HepG2 (cell line): ENCODE measurements at places on chromosomes 3 and 15. TPM values are rescaled to one million over a fixed set of nuclear protein-coding genes. Genes with fewer than 3 reads are reported as not detected.

DNA sequence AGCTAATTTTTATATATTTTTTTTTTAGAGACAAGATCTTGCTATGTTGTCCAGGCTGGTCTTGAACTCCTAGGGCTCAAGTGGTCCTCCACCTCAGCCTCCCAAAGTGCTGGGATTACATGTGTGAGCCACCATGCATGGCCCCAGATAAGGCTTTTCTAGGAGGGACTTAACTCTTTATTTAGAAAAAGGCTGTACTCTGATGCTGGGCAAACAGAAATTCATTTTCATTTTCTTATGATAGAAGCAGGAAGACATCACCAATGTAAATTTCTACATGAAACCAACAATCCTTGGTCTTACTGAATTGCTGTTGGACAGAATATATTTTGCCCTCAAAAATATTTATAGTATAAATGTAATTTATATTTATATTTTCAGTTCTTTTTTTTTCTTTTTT lies 9.6 kb downstream of the NIPA1 start:
- H3K27me3 ChIP-seq, result no peaks in the 10 kb centered on the region
- no peak for DNase-seq
- H3K4me1 ChIP-seq, result no peaks in the 10 kb centered on the region
- H3K27ac ChIP-seq, result no peak overlapping the region
- H3K4me3 ChIP-seq, result no peak overlapping the region
- H3K36me3 ChIP-seq, result no peaks in the 10 kb centered on the region

- no peak overlapping the region for H3K4me3 ChIP-seq
- no peaks in the 10 kb centered on the region for H3K36me3 ChIP-seq
- H3K27me3 ChIP-seq, result no peaks in the 10 kb centered on the region; the same call in 1 of the 2 replicates
- H3K27ac ChIP-seq, result peak overlapping the region; percentile 31
These were observed 29.9 kb downstream of the SLC28A1 start for GRCh38 chr15:84914351-84914750.

DNA sequence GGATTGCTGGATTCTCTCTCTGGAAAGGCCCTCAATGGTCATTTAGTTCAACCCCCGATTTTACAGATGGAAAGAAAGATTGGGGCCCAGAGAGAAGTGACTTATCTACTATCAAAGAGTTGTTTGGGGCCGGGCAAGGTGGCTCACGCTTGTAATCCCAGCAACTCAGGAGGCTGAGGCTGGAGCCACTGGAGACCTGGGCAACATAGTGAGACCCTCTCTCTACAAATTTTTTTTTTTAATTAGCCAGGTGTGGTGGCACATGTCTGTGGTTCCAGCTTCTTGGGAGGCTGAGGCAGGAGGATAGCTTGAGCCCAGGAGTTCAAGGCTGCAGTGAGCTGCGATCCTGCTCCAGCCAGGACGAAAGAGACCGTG lies 5.2 kb upstream of the USP3 start:
- H3K4me1 ChIP-seq, result peaks cover 68% of the 10 kb centered on the region
- H3K27ac ChIP-seq, result no peak overlapping the region
- H3K27me3 ChIP-seq, result peaks cover 3% of the 10 kb centered on the region; the same call in 1 of the 3 replicates
- no peaks in the 10 kb centered on the region for H3K36me3 ChIP-seq
- H3K4me3 ChIP-seq, result no peak overlapping the region
- DNase-seq, result no peak

Gene IDH2
- 120 and 121 TPM in 2 replicates for total RNA-seq

DNA sequence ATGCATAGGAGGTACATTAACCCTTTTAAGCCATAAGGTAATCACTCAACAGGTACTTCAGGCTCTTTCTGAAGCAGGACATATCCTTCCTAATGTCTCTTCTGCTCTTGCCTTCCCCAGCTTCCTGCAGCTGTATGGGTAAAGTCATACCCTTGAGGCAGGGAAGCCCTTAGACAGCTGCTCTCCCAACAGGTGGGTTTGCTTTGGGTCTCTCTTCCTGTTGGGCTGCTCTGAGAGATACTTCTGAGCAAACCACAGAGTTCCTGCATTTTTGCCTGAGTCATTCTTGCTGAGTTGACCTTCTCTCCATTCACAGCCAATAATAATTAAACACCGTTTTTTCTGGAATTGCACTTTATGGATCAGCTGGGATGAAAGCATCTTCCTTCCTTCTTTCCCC lies 2.0 kb upstream of the TRAT1 start:
- DNase-seq, result no peak
- no peaks in the 10 kb centered on the region for H3K27me3 ChIP-seq
- no peaks in the 10 kb centered on the region for H3K36me3 ChIP-seq
- no peak overlapping the region for H3K27ac ChIP-seq
- H3K4me3 ChIP-seq, result no peak overlapping the region

Gene NANOGP8
- 0.25 and 0.27 TPM in 2 replicates for total RNA-seq

DNA sequence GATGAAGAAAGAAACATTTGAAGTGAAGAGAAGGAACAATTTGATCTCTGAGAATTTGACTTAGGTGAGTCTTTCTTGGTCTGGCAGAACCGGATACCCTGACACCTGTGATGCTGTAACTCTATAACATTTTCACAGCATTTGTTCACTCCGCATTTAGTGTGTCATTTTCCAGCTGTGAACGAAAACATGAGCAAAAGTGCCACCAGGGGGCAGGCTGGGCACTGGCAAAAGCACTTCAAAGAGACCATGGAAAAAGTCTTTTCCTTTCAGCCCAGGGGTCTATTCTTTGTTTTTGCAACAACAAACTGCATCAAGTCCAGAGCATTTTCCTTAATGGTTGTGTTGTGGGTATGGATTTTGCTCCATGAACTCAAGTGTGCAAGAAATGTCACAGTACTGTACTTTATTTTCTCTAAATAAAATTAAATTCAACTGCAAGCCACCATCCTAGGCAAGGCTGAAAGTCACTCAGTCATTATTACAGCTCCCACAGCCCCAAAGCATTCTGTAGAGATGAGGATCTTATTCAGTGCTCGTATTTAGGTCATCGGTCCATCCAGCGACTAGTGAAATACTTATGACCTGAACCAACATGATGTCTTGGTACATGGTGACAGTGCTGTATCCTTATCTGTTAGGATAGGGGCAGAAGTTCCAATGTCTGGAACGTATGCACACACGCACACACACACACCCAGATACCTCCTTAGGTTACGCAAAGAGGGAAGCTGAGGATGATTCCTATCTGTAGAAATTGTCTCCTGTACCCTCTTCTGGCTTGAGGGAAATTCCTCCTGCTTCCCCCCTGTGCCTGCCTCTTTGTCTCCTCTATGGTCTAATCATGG lies 125.5 kb downstream of the GADL1 start:
- no peaks in the 10 kb centered on the region for H3K36me3 ChIP-seq
- H3K27me3 ChIP-seq, result peaks cover 9% of the 10 kb centered on the region; the same call in 1 of the 3 replicates
- H3K4me3 ChIP-seq, result no peak overlapping the region
- H3K27ac ChIP-seq, result no peak overlapping the region
- H3K4me1 ChIP-seq, result peaks cover 11% of the 10 kb centered on the region
- DNase-seq, result peak; percentile 45

Gene CLDN1
- 28.4 and 42.7 TPM in 2 replicates for total RNA-seq

- H3K27ac ChIP-seq, result peak overlapping the region; percentile 94
- peak; percentile 97 for DNase-seq
- no peaks in the 10 kb centered on the region for H3K36me3 ChIP-seq
- H3K4me1 ChIP-seq, result peaks cover 84% of the 10 kb centered on the region
- peak overlapping the region; percentile 36; the same call in 1 of the 2 replicates for H3K4me3 ChIP-seq
- H3K27me3 ChIP-seq, result no peaks in the 10 kb centered on the region
These were observed 23.9 kb upstream of the TM4SF1 start for GRCh38 chr3:149401212-149401925.

- peaks cover 10% of the 10 kb centered on the region for H3K4me1 ChIP-seq
- DNase-seq, result no peak
- H3K27me3 ChIP-seq, result no peaks in the 10 kb centered on the region
- H3K4me3 ChIP-seq, result no peak overlapping the region
- peaks cover 2% of the 10 kb centered on the region for H3K36me3 ChIP-seq
These were observed 242.9 kb upstream of the BHLHE40 start for GRCh38 chr3:4736284-4736861.

DNA sequence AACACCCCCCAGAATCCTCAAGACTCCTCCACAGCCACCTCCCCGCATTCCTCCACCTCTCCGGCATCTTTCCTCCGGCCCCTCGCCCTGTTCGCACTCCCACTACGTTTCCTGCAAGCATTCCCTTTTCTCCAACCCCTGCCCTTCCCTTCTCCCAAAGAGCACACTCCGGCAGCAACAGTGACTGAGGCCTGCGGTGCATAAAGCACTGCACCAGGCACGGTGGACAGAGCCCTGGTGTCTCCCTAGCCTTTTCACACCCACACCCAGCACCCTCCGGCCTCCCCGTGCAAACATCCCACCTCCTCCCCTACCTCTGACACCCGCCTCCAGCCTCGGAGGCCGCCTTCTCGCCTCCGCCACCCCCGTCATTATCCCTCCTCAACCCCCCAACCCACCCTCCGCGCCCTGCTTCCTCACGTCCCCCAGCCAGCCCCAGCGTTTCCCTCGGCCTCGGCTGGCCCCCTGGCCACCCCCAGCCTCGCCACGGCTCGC lies 577 bp downstream of the ZNF148 start:
- H3K4me3 ChIP-seq, result peak overlapping the region; percentile 88
- peak overlapping the region; percentile 97 for H3K27ac ChIP-seq
- DNase-seq, result peak; percentile 43
- H3K27me3 ChIP-seq, result peaks cover 5% of the 10 kb centered on the region; the same call in 1 of the 3 replicates
- peaks cover 63% of the 10 kb centered on the region for H3K4me1 ChIP-seq

DNA sequence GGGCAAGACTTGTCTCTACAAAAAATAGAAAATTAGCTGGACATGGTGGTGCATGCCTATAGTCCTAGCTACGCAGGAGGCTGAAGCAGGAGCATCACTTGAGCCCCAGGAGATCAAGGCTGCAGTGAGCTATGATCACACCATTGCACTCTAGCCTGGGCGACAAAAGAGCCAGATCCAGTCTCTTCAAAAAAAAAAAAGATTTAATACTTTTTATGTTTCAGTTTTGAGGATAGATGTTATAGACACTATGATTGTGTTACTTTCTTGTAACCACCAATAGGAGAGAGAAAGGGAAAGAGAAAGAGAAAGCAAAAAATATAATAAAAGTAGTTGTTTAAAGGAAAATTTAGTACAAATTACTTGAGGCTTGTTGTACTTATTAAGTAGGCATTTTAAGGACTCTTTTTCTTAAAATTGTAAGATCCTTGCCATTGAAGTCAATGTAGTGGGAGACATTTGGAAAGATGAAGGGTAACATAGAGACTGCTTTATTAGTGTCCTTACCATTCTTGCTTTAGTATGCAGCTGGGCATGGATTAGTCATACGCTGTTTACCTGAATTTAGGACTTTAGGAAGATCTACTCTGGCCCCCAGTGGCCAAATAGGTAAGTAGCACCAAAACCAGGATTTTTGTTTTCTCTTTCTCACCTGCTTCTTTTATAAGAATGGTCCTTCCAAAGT lies 35.1 kb upstream of the ZDHHC23 start:
- H3K27me3 ChIP-seq, result 0 out of 3 replicates have a peak, but pooled peaks cover 8% of the 10 kb centered on the region
- H3K36me3 ChIP-seq, result no peaks in the 10 kb centered on the region
- DNase-seq, result peak; percentile 69
- no peak overlapping the region for H3K27ac ChIP-seq
- H3K4me3 ChIP-seq, result no peak overlapping the region

DNA sequence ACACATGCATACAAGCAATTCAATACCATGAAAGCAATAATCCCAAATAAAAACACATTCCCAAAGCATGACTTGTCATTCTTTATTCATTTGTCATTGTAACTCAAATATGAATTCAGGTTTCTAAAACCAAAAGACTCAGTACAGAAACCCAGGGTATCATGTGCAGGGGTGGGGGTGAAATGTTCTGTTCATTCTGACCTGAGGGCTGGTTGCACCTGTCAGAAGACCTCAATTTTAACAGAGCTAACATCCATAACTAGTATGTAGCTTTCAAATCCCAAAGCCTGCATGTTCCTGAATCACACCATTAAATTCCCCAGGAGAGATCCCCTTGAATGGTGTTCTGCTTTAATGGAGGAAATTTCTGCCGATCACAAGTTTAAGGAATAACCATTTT lies 738.7 kb downstream of the MCTP2 start:
- no peak for DNase-seq
- no peak overlapping the region for H3K4me3 ChIP-seq
- no peaks in the 10 kb centered on the region for H3K4me1 ChIP-seq

GRCh38 chr15:77546050-77546501 lies 86.6 kb downstream of the LINGO1 start:
- H3K4me3 ChIP-seq, result no peak overlapping the region
- DNase-seq, result no peak
- no peak overlapping the region for H3K27ac ChIP-seq
- H3K27me3 ChIP-seq, result peaks cover 4% of the 10 kb centered on the region

Gene PRRT3
- 0.29 and 0.44 TPM in 2 replicates for total RNA-seq
